Endothelial cell of umbilical vein (primary cell): ENCODE measurements at places on chromosomes 2 and 18. TPM values are rescaled to one million over a fixed set of nuclear protein-coding genes. Genes with fewer than 3 reads are reported as not detected.

GRCh38 chr2:205687641-205687956 lies 5.3 kb downstream of the NRP2 start:
- peak overlapping the region; percentile 3 for H3K27ac ChIP-seq
- no peaks in the 10 kb centered on the region for H3K27me3 ChIP-seq
- no peaks in the 10 kb centered on the region for H3K36me3 ChIP-seq
- peaks cover 43% of the 10 kb centered on the region for H3K4me1 ChIP-seq
- DNase-seq: no peak

GRCh38 chr18:42024131-42024530 lies 69.1 kb downstream of the PIK3C3 start:
- H3K36me3 ChIP-seq: no peaks in the 10 kb centered on the region
- H3K4me1 ChIP-seq: no peaks in the 10 kb centered on the region
- DNase-seq: no peak
- no peak overlapping the region for H3K4me3 ChIP-seq

DNA sequence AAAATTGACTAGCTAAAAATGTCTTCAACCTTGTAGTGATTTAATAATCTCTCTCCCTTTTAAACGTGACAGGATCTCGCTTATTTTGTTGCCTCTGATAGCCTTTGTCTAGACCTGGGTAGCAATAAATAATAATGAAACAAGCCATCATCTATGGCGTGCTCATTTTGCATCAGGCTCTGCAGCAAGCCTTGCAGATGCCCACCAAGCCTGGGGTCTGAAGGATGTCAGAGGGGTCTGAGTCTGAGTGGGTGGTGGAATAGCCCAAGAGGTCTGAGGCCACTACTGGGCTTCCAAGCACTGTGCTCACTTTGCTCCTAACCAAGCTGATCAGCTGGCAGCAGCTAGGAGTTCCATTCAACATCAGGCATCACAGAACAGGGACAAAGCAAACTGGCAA lies 109.4 kb downstream of the GYPC start:
- DNase-seq: no peak
- H3K27ac ChIP-seq: no peak overlapping the region
- no peaks in the 10 kb centered on the region for H3K4me1 ChIP-seq
- no peaks in the 10 kb centered on the region for H3K36me3 ChIP-seq
- no peak overlapping the region for H3K4me3 ChIP-seq

DNA sequence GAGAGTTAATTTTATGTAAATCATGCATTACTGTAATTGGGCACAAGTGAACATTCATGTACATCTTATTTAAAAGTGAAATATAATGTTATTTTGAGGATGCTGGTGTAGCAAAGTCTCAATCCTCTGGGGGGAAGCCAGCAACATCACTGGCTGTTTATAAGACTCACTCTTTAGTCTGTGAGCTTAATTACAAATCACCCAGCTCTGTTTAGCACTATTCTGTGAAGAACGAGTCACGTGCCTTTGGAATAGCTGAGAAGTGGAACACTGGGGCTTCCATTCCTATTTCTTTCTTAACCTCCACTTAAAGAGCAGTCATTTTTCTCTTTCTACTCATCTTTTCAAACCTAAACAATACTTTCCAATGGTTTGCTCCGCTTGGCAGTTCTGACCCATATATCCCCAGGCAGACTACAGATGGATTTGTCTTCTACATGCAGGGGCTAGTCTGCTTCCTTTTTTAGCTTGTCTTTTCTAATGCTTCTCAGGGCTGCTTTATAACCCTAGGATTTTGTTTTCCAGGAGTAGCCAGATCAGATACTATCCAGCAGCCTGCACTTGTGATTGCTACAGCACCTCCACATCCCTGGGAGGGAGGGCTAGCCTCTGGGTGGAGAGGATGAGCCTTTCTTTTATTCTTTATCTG lies 95.3 kb upstream of the CAVIN2 start:
- H3K4me3 ChIP-seq: no peak overlapping the region
- no peaks in the 10 kb centered on the region for H3K27me3 ChIP-seq
- H3K27ac ChIP-seq: no peak overlapping the region

GYPC gene
- 7.5 and 13.3 TPM in 2 replicates for total RNA-seq

PRSS56 gene
- total RNA-seq: not detected in 2 replicates
